ENCODE measurements at places on chromosomes 2 and 18. TPM values are rescaled to one million over a fixed set of nuclear protein-coding genes. Genes with fewer than 3 reads are reported as not detected.

DNA sequence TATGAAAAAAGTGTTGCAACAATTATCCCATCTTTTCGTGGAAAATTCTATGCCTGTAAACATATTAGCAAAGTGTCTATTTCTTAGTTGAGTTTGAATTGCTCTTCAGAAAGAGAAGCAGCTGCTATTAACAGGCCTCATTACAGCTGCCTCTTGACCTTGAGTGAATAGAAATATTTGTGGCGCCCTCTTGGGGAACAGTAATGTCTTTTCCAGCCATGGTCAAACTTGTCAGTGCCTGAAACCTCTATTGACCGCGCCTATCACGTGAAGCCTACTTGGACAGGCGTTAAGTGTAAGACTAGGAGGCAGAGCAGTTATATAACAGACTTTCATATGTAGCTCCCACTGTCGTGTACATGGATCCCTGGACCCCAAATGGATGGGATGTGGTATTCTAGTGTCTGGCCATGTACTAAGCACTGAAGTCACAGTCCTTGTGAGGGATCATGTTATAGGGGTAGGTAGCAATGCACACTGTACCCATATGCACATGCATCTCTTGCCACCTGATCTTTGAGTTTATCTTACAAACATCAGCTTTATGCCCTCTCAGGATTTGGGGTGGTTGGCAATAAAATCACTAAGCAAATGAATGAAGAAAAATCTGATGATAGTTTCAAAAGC lies 245.0 kb downstream of the PTGR3 start:
- H3K4me1 ChIP-seq: no peaks in the 10 kb centered on the region
- no peak overlapping the region for H3K27ac ChIP-seq
- H3K27me3 ChIP-seq: no peaks in the 10 kb centered on the region
- no peak for DNase-seq
- H3K36me3 ChIP-seq: no peaks in the 10 kb centered on the region
- no peak overlapping the region for H3K4me3 ChIP-seq

DNA sequence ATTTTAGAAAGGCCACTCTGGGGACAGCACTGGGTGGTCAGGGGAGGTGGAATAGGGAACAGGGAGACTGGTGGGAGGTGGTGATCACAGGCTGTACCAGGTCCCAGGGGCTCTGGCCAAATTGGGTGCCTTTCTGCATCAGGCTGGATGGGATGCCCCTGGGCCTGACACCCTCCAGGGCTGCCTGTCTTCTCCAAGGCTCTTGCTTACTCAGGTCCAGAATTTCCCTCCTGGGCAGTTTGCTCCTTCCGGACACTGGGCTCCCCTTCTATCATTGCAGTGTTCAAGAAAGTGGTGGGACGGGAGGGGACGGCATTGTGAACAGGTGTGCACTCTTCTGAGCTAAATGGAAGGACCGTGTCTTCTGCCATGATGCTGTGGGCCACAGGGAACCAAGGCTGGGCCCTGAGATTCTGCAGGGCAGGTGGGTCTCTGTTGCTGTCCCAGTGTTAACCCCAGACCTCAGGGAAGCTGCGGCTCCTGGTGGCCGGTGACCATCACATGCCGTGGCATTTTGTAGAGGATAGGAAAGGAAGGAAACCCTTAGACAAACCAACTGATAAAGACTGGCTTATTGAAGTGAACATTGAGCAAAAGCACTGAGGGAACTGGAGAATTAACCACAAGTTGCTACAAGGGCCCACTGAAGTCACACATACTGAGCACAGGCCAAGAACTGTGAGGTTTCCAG lies 93.7 kb upstream of the HS6ST1 start:
- no peaks in the 10 kb centered on the region for H3K27me3 ChIP-seq
- H3K36me3 ChIP-seq: no peaks in the 10 kb centered on the region
- H3K27ac ChIP-seq: no peak overlapping the region
- no peaks in the 10 kb centered on the region for H3K4me1 ChIP-seq

DNA sequence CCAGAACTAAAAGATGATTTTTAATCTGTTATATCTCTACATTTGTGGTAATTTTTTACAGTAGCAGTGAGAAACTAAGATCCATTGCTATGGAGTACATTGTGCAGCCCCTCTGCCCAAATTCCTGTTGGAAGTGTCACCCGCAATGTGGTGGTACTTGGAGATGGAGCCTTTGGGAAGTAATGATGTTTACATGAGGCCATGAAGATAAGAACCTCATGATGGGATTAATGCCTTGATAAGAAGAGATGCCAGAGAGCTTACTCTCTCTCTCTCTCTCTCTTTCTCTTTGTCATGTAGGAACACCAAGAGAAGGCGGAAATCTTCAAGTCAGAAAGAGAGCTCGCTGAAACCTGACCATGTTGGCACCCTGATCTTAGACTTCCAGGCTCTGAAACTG lies 535.4 kb downstream of the PID1 start:
- DNase-seq: no peak
- H3K36me3 ChIP-seq: no peaks in the 10 kb centered on the region
- H3K27me3 ChIP-seq: no peaks in the 10 kb centered on the region
- no peak overlapping the region for H3K27ac ChIP-seq
- no peak overlapping the region for H3K4me3 ChIP-seq
- H3K4me1 ChIP-seq: no peaks in the 10 kb centered on the region

- H3K27ac ChIP-seq: no peak overlapping the region
- no peaks in the 10 kb centered on the region for H3K27me3 ChIP-seq
- H3K4me3 ChIP-seq: no peak overlapping the region
- peaks cover 51% of the 10 kb centered on the region for H3K36me3 ChIP-seq
Observed at GRCh38 chr2:159199761-159200465, 86.6 kb downstream of the WDSUB1 start.

- H3K4me1 ChIP-seq: peaks cover 5% of the 10 kb centered on the region
- H3K36me3 ChIP-seq: no peaks in the 10 kb centered on the region
- no peak for DNase-seq
- no peak overlapping the region for H3K4me3 ChIP-seq
- H3K27ac ChIP-seq: no peak overlapping the region
- H3K27me3 ChIP-seq: no peaks in the 10 kb centered on the region
Observed at GRCh38 chr2:69634196-69634821, 9.2 kb downstream of the AAK1 start.

DNA sequence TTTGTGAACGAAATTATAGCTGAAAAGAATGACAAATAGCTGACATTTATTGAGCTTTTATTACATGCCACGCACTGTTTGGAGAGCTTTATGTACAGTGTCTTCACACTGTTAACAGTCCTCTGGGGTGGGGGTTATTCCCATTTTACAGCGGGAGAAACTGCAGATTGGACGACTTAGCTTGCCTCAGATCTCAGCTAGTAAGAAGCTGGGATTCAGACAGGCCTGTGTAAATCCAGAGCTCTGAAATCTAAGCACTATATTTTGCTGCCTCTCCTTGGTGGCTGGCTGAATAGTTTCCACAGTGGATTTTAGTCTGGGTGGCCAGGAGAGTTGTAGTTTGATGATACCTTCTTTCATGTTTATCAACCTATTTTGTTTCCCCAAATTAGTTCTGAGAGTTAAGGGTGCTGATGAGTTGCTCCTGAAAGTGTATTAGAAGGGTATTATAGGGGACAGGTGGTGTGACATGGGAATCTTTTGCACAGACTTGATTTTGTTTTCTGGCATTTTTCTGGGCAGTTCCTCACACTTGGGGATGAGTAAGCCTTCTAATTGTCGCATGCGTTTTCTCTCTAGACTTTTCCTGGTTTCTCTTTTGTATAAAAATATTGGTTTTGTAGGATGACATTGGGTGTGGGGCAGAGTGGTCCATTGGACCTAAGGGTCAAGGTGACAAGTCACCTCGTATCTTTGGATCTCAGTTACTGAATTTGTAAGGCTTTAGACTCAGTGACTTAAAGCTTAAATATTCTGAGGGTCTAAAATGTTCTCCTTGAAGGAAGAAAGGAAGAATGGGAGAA lies 1.5 kb downstream of the ACSL3 start:
- peaks cover 9% of the 10 kb centered on the region for H3K4me1 ChIP-seq
- peak overlapping the region; percentile 96 for H3K4me3 ChIP-seq
- peak overlapping the region; percentile 97 for H3K27ac ChIP-seq
- DNase-seq: no peak
- no peaks in the 10 kb centered on the region for H3K36me3 ChIP-seq

GRCh38 chr2:29053223-29053622 lies 21.1 kb downstream of the PCARE start:
- no peak overlapping the region for H3K27ac ChIP-seq
- no peaks in the 10 kb centered on the region for H3K36me3 ChIP-seq
- DNase-seq: no peak

DNA sequence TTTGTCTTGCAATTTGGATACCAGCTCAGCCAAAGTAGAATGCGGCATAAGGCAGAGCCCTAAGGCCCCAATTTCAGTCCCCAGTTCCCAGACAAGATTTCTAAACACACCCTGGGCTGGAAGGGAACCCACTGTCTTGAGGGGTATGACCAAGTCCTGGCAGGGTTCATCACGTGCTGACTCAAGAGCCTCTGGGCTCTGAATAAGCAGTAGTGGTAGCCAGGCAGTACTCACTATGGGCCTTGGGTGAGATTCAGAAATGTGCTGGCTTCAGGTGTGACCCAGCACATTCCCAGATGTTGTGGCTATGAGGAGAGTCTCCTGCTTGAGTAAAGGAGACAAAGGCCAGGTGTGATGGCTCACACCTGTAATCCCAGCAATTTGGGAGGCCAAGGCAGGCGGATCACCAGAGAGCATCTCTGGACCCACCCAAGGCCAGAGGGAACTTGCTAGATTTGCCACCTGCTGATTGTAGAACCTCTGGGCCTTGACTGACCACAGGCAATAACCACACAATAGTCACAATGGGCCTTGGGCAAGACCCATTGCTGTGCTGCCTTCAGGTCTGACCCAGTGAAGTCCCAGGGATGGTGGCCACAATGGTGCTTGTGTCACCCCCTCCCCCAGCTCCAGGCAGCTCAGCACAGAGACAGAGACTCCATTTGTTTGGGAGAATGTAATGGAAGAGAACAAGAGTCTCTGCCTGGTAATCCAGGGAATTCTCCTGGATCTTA lies 74.9 kb downstream of the ATL2 start:
- H3K4me3 ChIP-seq: no peak overlapping the region
- no peaks in the 10 kb centered on the region for H3K4me1 ChIP-seq
- H3K27ac ChIP-seq: no peak overlapping the region
- no peak for DNase-seq

DNA sequence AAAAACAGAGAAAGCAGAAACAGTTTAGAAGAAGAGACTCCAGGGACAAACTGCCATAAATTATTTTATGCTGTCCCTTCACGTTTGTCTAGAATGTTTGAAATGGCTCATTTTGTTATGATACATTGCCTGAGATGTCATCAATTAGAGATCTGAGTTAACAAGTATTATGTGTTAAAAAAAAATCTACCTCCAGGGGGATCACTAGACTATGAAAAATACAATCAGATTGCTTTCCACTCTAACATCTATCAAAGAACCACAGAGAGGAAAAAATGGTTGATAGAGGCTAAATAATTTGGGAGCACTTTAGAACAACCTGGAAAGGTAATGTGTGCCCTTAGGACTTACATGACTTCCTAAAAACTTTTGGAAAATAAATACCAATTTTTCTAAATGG lies 103.8 kb upstream of the CCDC150 start:
- DNase-seq: no peak
- H3K27me3 ChIP-seq: no peaks in the 10 kb centered on the region
- H3K36me3 ChIP-seq: no peaks in the 10 kb centered on the region

- no peak overlapping the region for H3K4me3 ChIP-seq
- no peaks in the 10 kb centered on the region for H3K36me3 ChIP-seq
- no peak overlapping the region for H3K27ac ChIP-seq
- no peaks in the 10 kb centered on the region for H3K4me1 ChIP-seq
Observed at GRCh38 chr18:568731-569130, 11.4 kb upstream of the CETN1 start.

- H3K4me3 ChIP-seq: no peak overlapping the region
- H3K36me3 ChIP-seq: no peaks in the 10 kb centered on the region
- no peaks in the 10 kb centered on the region for H3K4me1 ChIP-seq
Observed at GRCh38 chr2:3631161-3631850, 26.7 kb upstream of the ALLC start.

GRCh38 chr2:234502919-234503285 lies 6.0 kb upstream of the ARL4C start:
- no peaks in the 10 kb centered on the region for H3K27me3 ChIP-seq
- no peak overlapping the region for H3K4me3 ChIP-seq
- H3K27ac ChIP-seq: no peak overlapping the region
- no peaks in the 10 kb centered on the region for H3K36me3 ChIP-seq
- H3K4me1 ChIP-seq: no peaks in the 10 kb centered on the region

DNA sequence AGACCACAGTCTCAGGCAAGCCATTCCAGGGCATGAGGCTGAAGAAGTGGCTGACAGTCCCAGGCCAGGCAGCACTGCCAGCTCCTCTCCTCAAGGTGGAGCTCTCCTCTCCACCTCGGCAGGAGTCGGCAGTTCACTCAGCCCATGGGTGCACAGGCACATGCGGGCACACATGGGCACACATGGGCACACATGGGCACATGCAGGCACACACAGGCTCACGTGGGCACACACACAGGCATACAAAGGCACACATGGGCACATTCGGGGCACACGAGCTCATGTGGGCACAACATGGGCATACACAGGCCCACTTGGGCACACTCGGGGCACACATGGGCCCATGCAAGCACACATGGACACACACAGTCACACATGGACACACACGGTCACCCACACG lies 65.3 kb upstream of the TAF1B start:
- H3K27me3 ChIP-seq: no peaks in the 10 kb centered on the region
- H3K36me3 ChIP-seq: no peaks in the 10 kb centered on the region
- H3K4me1 ChIP-seq: no peaks in the 10 kb centered on the region
- no peak overlapping the region for H3K4me3 ChIP-seq

DNA sequence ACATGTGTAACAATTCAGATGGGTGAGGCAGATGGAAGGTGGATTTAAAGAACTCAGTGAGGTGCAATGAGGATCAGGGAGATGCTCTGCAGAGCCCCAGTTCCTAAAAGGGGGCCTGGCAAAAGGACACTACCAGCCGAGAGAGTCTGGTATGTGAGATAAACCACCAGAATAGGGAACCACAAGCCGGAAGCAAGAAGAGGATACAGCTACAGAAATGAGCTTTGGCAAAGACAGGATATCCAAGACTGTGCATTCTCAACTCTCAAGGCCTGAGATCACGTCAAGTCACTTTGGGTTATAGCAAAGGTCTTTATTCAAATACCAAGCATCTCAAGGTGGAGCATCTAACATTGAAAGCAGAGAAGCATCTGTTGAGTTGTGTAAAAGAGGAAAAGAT lies 293.5 kb downstream of the ARHGAP15 start:
- no peak overlapping the region for H3K4me3 ChIP-seq
- no peaks in the 10 kb centered on the region for H3K4me1 ChIP-seq
- H3K27me3 ChIP-seq: no peaks in the 10 kb centered on the region
- H3K36me3 ChIP-seq: no peaks in the 10 kb centered on the region
- DNase-seq: no peak

- H3K36me3 ChIP-seq: no peaks in the 10 kb centered on the region
- H3K27me3 ChIP-seq: no peaks in the 10 kb centered on the region
- no peaks in the 10 kb centered on the region for H3K4me1 ChIP-seq
- no peak overlapping the region for H3K27ac ChIP-seq
Observed at GRCh38 chr2:53843595-53843994, 16.2 kb downstream of the GPR75 start.

- no peaks in the 10 kb centered on the region for H3K4me1 ChIP-seq
- H3K36me3 ChIP-seq: no peaks in the 10 kb centered on the region
- H3K4me3 ChIP-seq: no peak overlapping the region
- H3K27me3 ChIP-seq: no peaks in the 10 kb centered on the region
- H3K27ac ChIP-seq: no peak overlapping the region
Observed at GRCh38 chr2:174545240-174545639, 52.4 kb downstream of the WIPF1 start.

GRCh38 chr18:14965553-14965952 lies 217.6 kb downstream of the ANKRD30B start:
- no peaks in the 10 kb centered on the region for H3K4me1 ChIP-seq
- no peak for DNase-seq
- H3K4me3 ChIP-seq: no peak overlapping the region
- H3K36me3 ChIP-seq: no peaks in the 10 kb centered on the region
- H3K27me3 ChIP-seq: no peaks in the 10 kb centered on the region

ZNF385B gene
- 1.6 TPM for total RNA-seq

CYP27C1 gene
- total RNA-seq: not detected

SERPINB4 gene
- not detected for total RNA-seq

LONRF2 gene
- total RNA-seq: 0.80 TPM
